ENCODE measurements at places on chromosomes 13 and 19. TPM values are rescaled to one million over a fixed set of nuclear protein-coding genes. Genes with fewer than 3 reads are reported as not detected.

SYNGR4 gene
- polyA plus RNA-seq = not detected

NLRP7 gene
- not detected for polyA plus RNA-seq

CYTH2 gene
- 29.3 TPM for polyA plus RNA-seq

ZNF888 gene
- 2.2 TPM for polyA plus RNA-seq

ZNF285 gene
- 4.4 TPM for polyA plus RNA-seq

DNA sequence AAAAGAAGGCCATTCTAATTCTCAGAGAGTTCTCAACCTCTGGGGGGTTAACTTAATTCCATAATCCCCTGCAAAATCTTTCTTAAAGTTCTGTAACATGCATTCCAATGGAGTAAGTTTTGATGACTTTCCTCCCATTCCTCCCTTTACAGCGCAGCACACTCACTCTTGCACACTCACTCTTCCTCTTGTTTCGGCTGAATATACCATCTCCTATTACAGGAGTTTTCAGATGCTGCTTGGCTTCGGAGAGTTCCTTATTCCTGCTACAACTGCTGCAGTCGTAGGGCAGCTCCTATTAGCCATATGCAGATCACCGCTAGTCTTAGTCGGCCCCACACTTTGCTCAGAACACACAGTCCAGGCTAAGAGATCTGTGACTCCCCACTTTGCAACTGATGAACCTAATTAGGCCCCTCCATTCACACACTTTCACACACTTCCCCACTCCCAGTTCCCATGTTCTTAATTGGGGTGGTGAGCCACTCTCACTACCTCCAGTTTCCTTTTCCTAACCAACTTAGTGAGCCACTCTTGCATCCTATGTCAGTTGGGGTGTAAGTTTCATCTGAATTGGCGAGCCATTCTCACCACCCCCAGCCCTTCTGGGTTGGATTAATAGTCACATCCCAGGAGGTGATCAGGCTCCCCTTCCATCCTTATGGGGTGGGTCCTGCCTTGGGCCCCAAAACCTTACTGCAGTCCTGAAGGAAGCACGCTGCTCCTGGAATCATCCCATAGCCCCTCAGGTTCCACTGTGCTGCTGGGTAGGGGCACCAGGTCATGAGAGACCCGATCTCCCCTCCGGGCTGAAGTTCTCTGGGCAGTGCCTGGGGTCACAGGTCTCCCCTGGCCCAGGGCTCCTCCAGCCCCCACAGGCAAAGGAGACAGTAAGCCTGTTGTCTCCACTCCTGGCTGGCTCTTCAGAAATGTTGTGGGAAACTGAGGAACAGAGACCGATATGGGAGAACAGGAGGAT, 53.9 kb downstream of the OR10H4 start:
- DNase-seq = no peak

- no peak for DNase-seq
Observed at GRCh38 chr13:101016475-101016874, 341.9 kb upstream of the TMTC4 start.

DNA sequence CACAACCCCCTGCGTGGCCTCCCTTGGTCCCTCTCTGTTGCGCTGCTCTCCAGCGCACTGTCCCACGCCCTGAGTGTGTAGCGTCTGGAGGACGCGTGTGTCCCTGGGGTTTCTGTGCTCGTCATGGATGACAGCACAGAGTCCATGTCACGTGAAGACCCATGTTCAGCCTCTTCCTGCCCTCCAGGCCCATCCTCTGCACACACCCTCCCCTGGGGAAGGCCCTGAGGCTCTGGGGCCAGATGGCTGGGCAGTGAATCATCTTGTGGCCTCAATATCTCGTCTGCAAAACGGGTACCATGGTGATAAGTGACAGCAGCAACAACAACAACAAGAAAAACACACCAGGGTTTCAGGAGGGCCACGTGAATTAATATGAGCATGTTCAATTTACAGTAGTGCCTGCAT, 71.5 kb upstream of the ARHGEF7 start:
- DNase-seq = no peak

DNA sequence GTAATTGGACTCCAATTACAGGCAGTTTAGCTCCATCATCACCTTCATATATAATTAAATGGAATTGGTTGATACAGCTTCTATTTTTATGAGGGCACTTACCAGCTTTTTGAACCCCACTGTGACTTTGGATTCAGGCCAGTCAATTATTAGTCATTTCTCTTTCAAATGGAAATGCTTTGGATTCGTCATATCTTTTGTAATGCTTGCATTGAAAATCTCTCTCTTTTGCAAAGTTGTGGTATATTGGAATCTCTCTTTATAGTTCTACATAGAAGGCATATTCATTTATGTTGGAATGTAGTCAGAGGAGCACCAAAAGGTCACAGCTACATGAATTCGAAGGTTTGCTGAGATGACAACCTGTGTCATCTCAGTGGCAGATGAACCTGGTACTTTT, 1074.3 kb upstream of the SLC10A2 start:
- no peak for DNase-seq

- DNase-seq = no peak
Observed at GRCh38 chr13:51639171-51639570, 54.9 kb downstream of the WDFY2 start.

DNA sequence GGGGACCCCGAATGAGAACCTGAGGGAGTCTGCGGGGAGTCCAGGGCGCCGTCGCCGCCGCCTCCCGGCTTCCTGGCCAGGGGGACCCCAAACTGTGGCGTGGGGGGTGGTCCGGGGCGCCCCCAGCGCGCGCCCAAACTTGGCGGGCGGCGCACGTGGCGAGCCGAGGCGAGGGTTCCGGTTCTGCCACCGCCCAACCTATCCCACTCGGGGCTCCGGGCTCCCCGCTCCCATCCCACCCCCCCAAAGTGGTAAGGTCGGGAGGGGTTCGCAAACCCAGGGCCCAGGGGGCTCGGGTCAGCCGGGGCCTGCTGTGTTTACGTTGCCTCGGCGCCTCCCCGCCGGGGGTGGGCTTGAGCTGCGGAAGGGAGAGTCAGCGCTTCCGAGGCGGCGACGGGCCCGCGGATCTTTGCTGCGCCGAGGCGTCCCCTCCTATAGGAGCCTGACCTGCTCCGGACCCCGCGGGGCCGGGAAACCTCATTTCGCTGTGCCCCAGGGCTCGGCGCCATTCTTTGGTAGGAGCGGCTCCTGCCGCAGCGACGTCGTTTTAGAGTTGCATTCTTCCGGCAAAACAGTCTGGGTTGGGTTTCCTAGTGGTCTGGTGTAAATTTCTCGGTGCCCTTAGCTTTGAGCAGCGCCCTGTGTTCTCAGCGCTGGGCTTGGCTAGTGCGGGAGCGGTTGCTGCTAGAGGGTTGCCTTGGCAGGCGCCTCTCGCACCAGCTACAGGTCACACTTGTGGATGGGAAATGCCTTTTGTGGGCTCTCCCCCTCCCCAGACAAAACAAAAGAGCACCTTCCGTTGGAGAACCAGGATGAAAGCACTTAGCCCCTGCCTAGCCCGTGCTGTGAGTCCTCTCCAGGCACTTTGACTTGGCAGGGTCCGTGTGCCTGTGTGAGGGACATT, 1.2 kb downstream of the DAZAP1 start:
- no peak for DNase-seq

DNA sequence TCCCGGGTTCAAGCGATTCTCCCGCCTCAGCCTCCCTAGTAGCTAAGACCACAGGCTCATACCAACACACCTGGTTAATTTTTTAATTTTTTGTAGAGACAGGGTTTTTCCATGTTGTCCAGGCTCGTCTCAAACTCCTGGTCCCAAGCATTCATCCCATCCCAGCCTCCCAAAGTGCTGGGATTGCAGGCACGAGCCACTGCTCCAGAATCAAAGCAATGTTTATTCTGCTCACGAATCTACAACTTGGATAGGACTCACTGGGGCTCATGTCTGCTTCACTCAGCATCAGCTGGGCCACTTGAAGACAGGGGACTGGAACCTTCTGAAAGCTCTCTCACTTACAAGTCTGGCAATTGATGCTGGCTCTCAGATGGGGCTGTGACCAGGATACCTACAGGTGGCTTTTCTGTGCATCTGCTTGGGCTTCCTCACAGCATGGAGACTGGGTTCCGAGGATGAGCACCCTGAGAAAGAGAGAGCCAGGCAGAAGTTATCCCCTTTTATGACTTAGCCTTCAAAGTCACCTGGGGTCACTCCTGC, 8.2 kb upstream of the ZNF792 start:
- no peak for DNase-seq

DNA sequence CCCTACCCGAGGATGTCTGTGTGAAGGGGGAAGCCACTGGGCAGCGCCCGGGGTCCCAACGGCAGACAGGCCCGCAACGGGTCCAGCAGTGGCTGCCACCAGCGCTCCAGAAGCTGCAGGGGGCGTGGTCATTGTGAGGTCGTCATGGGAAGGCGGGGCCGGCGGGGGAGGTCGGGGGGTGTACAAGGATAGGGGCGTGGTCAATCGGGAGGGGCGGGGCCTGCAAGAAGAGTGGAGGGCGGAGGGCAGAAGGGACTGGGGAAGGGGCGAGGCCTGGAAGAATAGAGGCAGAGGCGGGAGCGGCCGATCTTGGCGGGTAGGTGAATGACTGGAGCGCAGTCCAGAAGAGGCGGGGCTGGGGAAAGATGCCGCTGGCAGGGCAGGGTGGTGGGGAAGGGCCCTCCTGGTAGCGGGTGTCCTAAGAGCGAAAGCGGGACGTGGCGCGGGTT, 4.4 kb downstream of the FUZ start:
- DNase-seq = peak; percentile 53

- DNase-seq = no peak
Observed at GRCh38 chr19:46369817-46370216, 22.9 kb downstream of the PPP5C start.

- DNase-seq = no peak
Observed at GRCh38 chr19:15247107-15248014, 15.1 kb upstream of the EPHX3 start.

DNA sequence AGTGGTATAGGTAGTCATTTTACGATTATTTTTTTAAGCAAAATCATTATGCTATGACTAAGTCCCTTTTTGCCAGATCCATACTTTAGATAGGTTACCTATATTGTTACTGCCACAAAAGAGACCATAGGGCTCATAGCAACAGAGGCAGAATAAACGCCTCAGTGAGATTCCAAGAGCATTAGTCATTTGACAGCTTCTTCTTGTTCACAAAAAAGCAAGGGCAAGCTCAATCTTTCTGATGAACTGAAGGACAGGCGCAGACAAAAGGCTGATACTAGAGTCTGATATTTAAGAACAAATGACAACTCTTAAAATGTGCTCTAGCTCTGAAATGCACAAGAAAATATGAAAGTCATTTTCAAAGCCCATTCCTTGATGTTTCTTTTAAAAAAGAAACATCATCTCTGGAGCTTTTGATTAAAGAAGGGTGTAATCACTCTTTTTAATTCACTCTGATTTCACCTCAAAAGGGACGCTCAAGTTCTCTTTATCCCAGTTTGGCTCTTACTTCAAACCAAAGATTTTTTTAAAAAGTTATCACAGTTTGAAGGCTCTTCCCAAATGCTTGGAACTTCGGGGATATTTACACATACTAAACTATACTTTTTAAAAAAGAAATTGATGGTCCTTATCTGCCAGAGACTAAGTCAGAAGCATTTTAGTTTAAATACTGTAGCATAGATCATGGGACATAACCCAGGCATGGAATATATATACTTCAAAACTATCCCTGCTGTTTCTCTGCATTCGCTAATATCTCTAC, 187.2 kb downstream of the EFNB2 start:
- no peak for DNase-seq

GRCh38 chr13:60012488-60012887, 151.2 kb downstream of the DIAPH3 start:
- no peak for DNase-seq

DNA sequence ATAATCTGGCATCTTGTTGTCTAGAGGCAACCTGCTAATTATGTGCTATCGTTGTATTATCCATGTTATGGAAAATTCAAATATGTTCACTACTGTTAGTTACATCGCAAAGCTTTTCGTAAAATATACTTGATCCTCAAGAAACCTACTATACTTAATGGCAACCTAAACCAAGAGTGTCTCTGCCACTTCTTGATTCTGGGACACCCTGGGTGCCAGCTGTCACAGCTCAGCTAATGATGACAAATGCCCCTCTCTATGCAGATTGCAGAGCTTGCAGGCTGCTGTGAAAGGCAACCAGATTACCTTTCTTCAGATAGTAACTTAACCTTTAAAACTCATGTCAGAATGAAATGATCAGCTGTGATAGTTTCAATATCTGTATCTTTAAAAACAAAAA, 8.9 kb upstream of the MAB21L1 start:
- no peak for DNase-seq

DNA sequence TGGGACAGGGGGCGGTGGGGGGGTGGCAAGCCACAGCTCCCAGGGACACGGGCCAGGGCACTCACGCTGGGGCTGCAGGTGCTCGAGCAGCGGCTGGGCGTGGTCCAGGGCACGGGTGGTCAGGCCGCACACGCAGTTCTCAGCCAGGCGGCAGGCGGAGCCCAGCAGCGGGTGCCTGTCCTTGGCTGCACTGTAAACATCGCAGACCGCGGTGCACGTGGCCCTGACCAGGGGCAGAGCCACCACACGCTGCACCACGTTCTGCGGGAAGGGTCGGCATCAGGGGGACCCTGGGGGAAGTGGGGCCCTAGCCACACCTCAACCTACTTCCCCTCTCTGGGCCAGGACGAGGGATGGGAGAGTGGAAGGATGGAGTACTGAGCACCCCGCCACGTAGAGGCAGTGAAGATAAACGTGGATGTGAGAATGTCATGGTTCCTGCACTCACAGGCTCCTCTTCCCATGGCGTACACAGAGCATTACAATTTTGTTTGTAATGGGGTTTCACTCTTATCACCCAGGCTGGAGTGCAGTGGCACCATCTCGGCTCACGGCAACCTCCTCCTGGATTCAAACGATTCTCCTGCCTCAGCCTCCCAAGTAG, 3.4 kb downstream of the PLIN5 start:
- DNase-seq = no peak

DNA sequence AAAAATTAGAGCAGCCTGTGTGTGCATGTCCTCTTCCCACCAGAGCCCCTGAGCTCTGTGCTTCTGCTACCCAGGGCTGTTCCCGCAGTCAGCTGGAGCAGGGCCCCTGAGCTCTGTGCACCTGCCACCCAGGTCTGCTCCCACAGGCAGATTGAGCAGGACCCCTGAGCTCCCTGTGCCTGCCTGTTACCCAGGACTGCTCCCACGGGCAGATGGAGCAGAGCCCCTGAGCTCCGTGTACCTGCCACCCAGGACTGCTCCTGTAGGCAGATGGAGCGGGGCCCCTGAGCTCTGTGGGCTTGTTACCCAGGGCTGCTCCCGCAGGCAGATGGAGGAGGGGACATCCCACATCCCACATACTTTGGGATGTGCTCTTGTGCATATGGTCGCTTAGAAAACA, 186.8 kb upstream of the SOX1 start:
- no peak for DNase-seq

GRCh38 chr13:47230155-47230554, 333.3 kb upstream of the HTR2A start:
- no peak for DNase-seq

GRCh38 chr19:15445807-15446376, 3.9 kb downstream of the WIZ start:
- DNase-seq = no peak

DNA sequence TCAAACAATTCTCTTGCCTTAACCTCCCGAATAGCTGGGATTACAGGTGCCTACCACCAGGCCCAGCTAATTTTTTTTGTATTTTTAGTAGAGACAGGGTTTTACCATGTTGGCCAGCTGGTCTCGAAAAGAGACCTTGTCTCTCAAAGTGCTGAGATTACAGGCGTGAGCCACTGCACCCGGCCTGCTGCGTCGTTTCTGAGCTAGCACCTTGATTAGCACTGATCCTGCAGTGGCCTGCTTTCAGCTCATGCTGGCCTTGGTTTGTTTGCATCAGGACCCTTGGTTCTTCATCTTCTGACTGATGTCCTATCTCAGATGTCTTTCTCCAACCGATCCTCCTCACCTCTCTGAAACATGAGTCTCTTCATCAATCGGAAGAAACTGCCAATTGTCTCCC, 4.9 kb upstream of the TFDP1 start:
- DNase-seq = no peak

Data from AG04450 (cell line).